GM12891 (cell line): ENCODE measurements at places on chromosomes 7 and 10.

DNA sequence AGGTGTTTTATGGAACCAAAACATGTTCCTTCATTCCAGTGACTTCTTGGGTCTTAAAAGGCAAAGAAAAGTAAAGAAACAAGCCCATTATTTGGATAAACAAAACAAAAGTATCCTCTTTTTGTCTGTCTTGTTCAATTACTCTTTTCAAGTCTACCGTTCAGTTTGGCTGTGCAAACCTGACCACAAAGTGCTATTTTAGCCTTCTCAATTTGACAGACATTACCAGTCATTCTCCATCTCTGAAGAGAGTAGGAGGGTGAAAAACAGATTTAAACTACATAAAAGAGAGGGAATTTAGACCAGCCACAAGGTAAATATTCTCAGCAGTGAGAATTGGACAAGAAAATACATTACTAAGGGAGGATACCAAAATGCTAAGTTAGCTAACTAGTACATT, 145.2 kb downstream of the GRM3 start:
- DNase-seq = no peak

DNA sequence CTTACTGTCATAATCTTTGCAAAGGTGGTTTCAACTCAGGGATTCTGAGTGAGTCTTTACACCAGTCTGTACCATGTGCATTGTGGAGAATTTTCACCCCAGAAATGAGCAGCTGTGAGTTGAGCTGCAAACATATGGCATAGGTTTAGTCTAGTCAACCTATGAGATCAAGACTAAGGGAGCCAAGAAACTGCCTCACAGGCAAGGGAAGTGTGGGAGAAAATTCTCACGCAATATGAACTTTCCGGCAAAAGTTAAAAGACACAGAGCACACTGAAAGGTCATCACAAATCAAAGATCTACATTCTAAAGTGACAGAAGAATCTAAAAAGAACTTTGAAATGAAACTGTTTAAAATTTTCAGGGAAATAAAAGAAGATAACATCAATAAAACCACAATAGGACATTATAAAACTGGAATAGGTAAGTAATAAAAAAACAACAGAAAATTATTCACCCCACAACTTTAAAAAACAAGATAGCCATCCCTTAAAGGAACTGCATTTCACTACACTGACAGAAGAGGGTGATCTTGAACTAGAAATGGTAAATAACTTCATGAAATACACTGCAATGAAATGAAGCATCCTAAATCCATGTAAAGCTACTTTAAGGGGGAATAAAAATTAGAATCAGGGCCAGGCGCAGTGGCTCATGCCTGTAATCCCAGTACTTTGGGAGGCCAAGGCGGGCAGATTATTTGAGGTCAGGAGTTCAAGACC, 63.5 kb downstream of the LGI1 start:
- no peak for DNase-seq

- DNase-seq = peak; percentile 20
Measured at GRCh38 chr7:26500749-26501352, 209.2 kb downstream of the SNX10 start.

GRCh38 chr10:29479081-29479925, 155.5 kb downstream of the SVIL start:
- no peak for DNase-seq

GRCh38 chr7:96792115-96792514, 82.5 kb upstream of the SEM1 start:
- DNase-seq = no peak

- no peak for DNase-seq
Measured at GRCh38 chr7:69857014-69857413, 258.7 kb downstream of the AUTS2 start.

- DNase-seq = peak; percentile 70
Measured at GRCh38 chr7:128030654-128031611, at the start of gene LRRC4. LRRC4 (minus strand) TSS chr7:128031437; CDS start chr7:128030640, 797 bp downstream.

GRCh38 chr10:116629340-116629739, 8.6 kb downstream of the PNLIPRP2 start:
- no peak for DNase-seq

GRCh38 chr7:36149694-36150452, 3.2 kb upstream of the EEPD1 start:
- DNase-seq = no peak

GRCh38 chr7:98679741-98680140, 62.7 kb downstream of the NPTX2 start:
- no peak for DNase-seq

- DNase-seq = no peak
Measured at GRCh38 chr7:84502239-84502638, 307.6 kb upstream of the SEMA3A start.

DNA sequence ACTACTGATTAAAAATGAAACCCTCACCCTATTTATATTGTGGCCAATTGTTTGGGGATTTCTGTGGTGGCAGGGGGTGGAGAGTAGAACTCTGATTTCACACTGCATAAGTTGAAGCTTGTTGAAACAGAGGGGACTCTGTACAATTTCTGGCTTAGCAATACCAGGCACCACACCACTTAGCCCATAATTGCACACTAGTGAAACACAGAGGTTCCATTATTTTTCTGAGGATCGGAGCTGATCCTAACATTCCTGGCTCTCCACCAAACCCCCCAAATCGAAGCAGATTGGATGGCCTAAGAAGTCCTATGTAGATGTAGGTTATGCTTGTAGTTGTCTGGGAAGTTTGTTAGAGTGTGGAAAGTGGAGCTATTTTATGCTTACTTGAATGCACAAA, 47.0 kb downstream of the PTN start:
- DNase-seq = no peak

- DNase-seq = no peak
Measured at GRCh38 chr10:95314192-95314918, 23.6 kb upstream of the PDLIM1 start.

- no peak for DNase-seq
Measured at GRCh38 chr7:129986600-129986999, 33.8 kb upstream of the UBE2H start.

DNA sequence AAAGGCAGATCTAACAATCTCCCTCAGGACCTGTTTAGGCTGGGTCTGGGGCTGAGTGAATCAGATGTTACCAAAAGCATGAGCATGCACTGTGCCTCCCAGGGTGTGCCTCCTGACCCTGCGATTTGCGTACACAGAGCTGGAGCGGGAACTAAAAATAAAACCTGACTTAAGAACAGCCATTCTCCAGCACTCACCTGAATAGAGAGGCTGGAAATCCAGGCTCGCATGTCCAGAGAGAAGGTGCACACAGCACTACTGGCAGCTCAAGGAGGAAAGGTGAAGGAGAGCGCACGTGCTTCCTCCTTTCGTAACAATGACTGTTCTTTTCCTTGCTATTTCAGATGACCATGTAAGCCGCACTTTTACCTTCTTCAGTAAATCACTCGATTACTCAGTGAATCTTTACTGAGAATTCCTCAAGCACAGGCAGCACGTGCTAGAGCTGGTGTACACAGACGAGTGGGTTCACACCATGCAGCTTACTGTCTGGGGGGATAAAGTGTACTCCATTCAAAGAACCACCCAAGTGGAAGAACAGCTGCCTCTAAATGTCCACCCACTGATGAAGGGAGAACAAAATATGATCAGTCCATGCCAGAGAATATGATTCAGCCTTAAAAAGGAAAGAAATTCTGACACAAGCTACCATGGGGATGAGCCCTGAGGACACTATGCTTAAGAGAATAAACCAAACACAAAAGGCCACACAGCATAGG, 45.6 kb downstream of the SFMBT2 start:
- no peak for DNase-seq

DNA sequence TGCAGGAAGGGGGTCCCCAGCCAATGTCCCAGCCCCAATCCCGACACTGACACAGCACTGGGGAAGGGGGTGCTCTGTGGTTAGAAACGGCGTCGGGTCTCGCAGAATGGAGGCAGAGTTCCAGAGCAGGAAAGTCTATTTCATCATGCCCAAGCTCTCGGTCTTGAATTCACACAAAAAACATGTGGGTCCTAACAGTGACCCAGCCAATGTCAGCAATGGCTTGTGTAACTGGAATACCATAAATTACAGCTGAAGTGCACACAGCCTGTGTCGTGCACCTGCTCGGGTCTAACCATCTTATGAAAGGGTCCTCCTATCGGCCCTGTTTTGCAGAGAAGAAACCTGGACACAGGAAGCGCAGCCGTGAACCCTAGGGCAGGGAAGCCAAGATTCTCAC, 324.1 kb downstream of the ADARB2 start:
- DNase-seq = no peak

GRCh38 chr7:83475420-83475819, 173.5 kb downstream of the SEMA3E start:
- DNase-seq = no peak

- DNase-seq = no peak
Measured at GRCh38 chr7:22123139-22123538, 177.4 kb upstream of the CDCA7L start.

DNA sequence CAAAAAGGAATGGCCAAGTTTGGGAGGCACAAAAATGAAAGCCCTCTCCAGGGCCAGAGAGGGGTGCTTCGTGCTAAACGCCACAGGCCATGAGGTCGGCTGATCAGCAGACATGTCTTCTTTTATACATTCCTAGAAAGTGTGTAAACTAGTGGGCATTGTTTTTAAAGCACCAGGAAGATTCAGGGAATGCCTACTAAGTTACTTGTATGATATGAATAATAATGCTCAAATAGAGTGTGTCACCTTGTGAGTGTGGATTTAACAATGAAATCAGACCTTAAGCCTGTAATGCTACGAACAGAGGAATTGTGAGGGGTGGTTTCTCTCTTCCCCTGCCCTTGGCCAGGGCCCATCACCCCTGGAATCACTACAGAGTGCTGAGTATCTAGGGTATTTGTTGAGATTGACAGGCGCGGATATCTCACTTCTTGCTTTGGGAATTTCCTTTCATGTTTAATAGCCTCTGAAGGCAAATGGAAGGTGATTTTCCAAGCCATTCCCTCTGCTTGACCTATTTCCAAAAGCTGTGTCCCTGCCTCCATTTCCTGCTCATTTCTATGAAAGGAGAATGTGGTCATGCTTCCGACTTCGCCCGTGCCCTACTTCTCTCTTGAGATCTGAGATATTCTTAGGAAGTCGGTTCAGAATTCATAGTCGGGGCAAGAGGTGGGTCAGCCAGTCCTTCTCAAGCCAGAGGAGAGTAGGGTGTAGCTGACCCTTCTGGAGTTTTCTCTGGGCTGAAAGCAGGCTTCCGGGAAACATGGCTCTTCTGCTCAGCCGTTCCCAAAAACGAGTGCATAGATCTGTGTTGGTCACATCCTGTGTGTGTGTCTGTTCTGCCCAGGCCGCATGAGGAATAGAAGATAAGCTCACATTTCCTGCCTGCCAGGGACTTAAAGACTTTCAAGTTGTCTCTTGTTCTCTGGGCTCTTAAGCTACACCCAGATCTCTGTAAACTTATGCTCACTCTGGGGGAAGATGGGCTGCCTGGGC, 167.8 kb upstream of the ITGB1 start:
- no peak for DNase-seq

GRCh38 chr7:47221826-47222225, 360.1 kb downstream of the TNS3 start:
- DNase-seq = no peak

DNA sequence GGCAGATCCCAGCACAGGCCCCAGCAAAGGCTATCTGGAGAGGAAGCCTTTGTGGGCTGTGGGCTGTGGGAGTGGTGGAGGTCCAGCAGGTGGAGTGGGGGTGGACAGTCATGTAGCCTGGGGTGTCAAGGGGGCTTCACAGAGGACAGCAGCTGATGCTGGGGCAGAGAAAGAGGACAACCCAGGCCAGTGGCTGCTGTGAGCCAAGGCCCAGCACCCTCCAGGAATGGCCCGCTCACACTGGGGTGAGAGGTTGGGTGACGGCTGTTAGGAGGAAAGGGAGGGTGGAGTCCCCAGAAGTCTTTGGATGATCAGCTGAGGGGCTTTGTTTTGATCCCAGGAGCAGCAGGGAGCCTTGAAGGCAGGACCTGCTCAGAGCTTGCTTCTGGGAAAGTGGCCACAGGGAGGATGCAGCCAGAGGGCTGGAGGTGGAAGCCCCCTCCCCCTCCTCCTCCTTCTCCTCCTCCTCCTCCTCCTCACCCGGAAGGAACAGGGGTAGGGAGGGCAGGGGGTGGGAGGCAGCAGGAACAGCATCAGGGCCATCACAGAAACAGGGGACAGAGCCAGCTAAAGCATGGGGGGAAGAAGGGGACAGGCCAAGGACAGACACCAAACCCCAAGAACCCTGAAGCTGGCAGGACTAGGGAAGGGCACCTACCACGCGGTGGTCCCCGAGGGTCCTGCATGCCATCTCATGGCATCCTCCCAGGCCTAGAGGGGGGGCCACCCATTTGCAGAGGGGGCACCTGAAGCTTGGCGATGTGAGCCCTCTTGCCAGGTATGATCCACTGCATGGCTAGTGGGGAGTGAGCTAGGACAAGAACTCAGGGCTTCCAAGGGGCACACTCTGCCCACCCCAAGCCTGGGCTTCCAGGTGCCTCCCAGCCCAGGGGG, 144.9 kb downstream of the GRID1 start:
- no peak for DNase-seq

DNA sequence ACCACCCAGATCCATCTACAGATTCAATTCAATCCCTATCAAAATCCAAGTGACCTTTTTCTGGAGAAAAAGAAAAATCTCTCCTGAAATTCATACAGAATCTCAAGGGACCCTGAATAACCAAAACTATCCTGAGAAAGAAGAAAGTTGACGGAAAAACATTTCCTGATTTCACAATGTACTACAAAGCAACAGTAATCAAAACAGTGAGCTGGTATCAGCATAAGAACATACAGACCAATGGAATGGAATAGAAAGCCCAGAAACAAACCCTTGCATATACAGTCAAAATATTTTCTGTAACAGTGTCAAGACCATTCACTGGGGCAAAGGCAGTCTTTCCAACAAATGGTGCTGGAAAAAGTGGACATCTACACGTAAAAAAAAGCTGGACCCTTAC, 89.9 kb downstream of the JMJD1C start:
- DNase-seq = no peak

DNA sequence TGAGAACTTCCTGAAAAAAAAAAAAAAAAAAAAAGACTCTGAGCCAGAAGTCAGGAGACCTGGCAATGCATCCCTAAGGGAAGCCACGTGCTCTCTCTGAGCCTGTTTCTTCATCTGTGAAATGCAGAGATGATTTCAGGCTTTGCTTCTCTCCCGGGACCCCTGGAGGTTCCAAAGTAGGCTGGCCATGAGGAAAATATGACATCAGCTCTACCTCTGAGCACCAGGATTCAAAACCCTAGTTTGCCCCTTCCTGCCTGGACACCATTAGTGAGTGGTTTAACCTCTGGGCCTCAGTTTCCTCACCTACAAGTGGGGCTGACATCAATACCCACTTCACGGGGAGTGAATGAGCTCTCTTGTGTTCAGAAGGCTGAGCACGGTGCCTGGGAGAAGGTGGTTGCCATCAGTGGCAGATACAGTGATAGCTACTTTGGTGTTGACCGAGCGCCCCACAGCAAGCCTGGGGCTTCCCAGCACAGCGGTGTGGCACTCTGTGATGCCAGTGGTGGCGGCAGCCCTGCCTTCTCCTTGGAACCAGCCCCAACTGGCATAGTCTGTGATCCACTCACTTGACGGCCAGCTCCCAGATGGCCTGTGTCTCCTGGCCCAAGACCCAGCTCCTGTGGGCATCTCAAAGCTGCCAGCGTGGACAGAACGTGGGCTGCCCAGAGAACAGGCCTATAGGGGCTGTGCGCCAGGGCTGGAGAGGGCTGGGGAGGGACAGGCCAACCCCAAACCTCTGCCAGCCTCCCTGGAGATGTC, 153.1 kb upstream of the UNC5B start:
- no peak for DNase-seq

GRCh38 chr7:123583821-123584220, 17.8 kb upstream of the ASB15 start:
- no peak for DNase-seq
